Upper lobe of right lung (tissue), 1 donor: ENCODE measurements at places on chromosomes 2 and 18. TPM values are rescaled to one million over a fixed set of nuclear protein-coding genes. Genes with fewer than 3 reads are reported as not detected.

GRCh38 chr2:239596253-239596652, 195.4 kb upstream of the HDAC4 start:
- no peak for DNase-seq

- peak; percentile 66 for DNase-seq
Observed at GRCh38 chr18:48942554-48943261, 8.1 kb downstream of the SMAD7 start.

The PLEK gene
- 32.9 TPM for total RNA-seq

DNA sequence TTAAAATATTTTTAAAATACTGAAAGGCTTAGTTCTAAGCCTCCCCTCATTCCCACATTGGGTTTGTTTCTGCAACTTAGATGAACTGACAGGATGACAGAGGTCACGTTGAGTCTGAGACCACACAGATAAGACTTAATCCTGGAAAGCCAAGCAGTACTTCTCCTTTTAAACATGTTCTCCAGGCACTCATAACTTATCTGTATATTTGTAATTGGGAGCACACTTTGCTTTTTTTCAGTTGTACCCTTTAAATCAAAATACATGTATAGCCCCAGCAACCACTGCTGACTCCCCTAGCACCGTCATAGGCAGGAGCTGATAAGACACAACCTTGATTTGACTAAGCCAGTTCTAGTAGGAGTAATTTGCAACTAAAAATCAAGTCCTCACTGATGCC, 394.8 kb downstream of the PID1 start:
- DNase-seq, result no peak

DNA sequence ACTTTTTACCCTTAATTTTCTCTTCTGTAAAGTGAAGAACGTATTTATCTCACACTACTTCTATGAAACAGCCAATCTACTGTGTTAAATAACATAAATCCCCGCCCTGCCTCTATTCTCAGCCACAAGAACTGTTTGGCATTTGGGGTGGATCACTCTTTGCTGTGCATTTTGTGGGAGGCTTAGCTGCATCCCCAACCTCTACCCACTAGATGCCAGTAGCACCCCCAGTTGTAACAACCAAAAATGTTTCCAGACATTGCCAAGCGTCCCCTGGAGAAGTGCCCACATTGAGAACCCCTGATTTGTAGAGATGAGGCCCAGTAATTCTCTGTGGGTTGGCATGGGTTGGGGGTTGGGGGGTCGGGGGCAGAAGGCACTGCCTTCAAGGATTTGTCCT, 94.7 kb upstream of the BOD1L2 start:
- DNase-seq, result no peak

- no peak for DNase-seq
Observed at GRCh38 chr18:10851824-10852319, 297.5 kb downstream of the PIEZO2 start.

DNA sequence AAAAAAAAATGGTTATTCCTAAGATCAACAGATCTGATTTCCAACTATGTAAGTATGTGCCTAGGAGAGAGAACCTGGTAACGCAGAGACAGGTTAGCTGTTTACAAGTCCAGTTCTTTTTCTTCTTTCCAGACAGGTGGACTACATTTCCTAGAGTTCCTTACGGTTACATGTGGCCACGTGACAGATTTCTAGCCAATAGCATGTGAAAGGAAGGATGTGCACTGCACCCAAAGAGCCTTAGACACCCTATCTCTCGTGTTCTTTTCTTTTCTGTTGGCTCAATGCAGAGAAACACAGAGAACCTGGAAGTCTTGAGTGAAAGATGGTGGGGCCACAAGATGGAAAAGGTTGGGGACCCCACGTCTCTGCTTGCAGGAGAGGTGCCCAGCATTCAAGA, 375.9 kb downstream of the TNS1 start:
- no peak for DNase-seq

The POTEE gene
- not detected for total RNA-seq
